Effector CD4-positive, alpha-beta T cell (primary cell): ENCODE measurements at places on chromosomes 16 and 17.

DNA sequence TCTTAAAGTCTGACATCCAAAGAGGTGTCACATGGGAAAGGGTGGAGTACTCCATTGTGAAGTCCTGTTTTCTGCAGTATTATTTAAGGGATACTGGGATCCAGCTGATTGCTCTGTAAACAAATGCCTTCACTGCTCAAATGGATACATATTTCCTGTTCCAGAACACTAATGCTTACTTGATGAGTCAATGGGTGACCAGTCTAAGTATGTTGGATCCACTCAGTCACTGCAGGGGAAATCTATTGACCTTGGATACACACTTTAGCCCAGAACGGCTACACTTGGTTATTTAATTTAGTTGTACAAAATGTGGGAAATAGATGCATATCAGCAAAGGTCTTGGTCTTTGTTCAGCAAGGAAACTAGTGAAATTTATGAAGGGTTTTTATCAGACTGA is 261.4 kb downstream of the MAP2K4 start:
- no peak for DNase-seq

DNA sequence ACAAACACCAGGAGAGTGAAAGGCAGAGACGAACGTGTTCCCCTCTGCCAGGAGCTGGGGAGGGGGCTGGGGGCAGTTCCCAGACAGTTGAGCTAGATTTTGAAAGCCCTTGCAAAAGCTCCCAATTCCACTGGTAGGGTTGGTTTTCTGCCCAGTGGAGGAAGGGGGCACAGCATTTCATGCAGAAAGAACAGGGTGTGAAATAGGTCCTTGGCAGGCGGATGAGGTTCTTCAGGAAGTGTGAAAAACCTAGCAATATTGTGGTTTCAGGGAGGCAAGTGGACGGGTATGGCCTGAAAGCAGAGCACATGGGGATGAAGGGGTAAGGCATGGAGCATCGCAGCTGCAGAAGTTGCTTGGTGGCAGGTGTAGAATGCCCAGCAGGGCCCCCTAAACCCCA is 248.3 kb downstream of the KATNIP start:
- DNase-seq: no peak

- no peak for DNase-seq
Observed at GRCh38 chr16:24206926-24207325, 49.2 kb upstream of the CACNG3 start.

DNA sequence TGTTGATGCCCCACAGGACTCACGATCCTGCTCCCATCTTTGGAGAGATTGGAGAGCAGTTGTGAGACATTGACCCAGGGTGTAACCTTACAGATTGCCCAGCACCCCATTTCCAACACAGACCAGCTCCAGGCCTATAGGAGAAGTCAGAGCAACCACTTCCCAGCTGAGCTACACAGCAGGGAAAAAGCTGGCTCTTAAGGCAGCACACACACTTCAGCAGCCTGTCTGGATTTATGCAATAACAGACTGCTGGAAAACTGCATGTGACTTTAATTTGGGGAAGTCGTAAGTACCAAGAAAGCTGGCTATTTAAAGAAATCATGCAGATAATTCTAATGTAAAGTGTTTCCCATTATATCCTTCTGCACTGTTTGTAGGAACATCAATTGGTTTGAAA is 30.8 kb downstream of the NOG start:
- DNase-seq: no peak

DNA sequence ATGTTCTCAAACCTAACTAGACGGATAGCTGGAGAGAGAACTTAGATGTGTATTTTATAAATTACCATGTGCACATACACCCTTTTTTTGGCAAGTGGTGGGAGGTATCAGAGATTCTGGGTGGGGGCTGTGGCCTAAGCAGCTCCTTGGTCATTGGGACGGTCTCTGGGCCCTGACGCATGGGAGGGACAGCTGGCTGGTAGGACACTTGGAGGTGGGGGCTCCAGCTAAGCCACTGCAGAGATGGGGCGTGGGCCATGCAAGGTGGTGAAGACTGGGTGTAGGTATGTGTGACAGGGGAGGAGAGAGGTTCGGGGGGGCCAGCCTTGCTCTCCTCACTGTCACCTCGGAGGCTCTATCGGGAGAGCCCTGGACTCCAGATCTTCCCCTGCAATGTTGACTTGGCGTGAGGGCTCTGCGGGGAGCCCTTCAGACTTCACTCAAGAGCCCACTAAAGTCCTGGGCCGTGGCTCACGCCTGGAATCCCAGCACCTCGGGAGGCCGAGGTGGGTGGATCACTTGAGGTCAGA is 17.1 kb downstream of the C1QTNF1 start:
- no peak for DNase-seq

DNA sequence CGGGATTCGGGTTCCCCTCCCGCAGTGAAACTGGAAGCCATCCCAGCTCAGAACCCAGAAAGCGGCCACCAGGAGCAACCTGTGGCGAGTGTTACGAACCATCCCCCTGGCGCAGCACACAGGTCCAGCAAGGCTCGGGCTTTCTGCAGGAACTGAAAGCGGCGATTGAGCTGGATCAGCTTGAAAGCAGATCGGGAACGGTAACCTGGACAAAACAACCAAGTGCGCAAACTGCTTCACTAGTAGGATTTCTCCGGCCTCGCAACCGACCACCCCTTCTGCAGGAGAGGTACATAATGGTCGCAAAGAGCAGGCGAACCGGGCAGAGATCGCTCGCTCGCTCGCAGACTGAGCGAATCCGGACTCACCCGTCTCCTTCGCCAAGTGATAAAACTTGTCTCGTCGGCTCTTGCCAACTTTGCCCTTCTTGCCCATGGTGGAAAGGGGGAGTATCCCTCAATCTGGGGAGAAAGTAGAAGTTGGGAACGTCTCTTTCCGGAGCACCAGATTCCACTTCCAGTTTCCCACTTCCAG is 696 bp upstream of the PSMC5 start:
- DNase-seq: no peak
